ENCODE measurements at places on chromosomes 12 and 14.

- no peak for DNase-seq
These were observed 29.6 kb downstream of the C12orf71 start for GRCh38 chr12:27052742-27053141.

DNA sequence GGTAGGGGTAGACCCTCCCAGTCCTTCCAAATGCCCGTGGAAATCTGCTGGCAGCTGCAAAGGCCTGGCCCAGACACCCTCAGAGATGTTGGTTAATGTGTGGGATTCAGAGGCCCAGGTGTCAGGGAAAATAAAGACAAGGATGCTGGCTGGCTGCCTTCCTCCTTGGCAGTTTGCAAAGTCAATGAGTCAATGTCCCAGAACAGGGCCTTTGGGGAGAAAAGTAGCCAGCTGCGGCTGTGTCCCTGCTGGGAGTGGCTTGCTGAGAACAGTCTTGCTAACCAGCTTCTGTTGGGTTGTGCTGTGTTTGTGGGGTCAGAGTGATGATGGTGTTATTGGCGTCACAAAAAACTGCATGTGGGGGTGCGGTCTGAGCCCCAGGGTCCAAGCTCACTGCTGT is 29.2 kb downstream of the GLRX5 start:
- no peak for DNase-seq

DNA sequence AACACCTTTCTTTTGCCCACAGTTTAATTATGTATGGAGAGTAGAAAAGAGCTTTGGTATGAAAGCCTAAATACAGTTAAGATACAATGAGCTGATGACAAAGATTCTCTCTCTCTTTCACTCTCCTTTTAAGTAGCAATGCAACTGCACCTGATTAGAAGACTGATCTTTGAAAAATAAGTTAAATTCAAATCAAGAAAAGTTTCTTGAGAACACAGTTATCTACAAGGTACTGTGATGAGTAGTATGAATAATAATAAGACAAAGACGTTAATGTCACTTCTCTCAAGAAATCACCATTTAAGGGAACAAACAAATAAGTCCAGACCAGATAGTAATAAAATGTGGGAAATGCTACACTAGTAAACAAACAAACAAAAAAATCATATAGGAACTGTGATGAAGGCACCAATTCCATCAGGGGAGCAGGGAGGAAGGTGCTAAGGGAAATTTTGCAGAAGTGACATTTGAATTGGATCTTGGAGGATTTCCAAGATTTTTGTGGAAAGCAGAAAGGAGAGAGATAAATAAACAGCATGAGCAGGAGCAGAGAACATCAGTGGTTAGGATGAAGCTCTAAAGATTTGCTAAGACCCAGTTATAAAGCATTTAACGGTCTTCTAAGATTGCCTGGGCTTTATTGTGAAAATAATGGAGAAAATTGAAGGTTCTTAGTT is 65.2 kb upstream of the STK38L start:
- DNase-seq, result no peak

DNA sequence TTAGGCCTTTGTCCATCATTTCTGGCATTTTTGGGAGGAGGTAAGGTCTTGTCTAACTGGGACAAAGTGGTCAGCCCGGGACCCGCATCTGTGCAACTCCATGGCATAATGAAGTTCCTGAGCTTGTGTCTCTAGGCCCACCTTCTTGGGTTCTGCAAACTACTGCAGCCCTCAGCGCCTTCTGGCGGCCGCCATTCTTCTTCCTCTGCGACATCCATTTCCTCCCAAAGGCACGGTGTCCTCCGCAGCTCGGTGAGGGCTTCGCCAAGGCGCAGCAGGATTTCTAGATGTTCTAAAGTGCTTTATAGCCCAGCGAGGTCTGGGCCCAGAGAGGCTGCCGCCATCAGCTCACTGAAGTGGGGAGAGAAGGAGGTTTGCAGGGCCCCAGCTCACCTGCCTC is 134.4 kb upstream of the OR4E1 start:
- no peak for DNase-seq

- no peak for DNase-seq
These were observed 265.9 kb upstream of the NOVA1 start for GRCh38 chr14:26863736-26864135.

GRCh38 chr14:62661818-62662217 is 383.4 kb downstream of the KCNH5 start:
- no peak for DNase-seq

- DNase-seq, result peak; percentile 80
These were observed at the start of gene STYK1 for GRCh38 chr12:10673659-10674384. Gene STYK1, minus strand, starts transcription at chr12:10674052. Its CDS starts 39,434 bp downstream, at chr12:10634618.

- no peak for DNase-seq
These were observed 123.4 kb downstream of the SLC5A8 start for GRCh38 chr12:101086490-101087135.

DNA sequence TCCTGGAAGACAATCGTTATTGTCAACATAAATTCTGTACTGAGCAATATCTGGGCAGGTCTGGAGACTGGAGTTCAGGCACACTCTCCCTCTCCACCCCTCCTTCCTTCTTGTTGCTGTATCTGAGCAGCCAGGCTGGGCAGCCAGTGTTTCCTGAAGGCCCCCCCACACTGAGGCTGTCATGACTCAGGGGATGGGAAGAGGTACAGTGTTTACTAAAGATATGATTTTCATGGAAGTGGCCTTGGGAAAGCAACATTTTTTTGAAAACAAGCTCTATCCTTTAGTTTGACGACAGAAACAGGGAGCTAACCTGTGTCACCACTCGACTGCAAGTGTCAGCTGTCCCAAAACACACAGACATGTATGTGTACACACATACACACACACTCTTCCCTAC is 1485.4 kb upstream of the TMEM132C start:
- no peak for DNase-seq

GRCh38 chr14:21748869-21749303 is 75.3 kb upstream of the OR4E1 start:
- DNase-seq, result peak; percentile 24

DNA sequence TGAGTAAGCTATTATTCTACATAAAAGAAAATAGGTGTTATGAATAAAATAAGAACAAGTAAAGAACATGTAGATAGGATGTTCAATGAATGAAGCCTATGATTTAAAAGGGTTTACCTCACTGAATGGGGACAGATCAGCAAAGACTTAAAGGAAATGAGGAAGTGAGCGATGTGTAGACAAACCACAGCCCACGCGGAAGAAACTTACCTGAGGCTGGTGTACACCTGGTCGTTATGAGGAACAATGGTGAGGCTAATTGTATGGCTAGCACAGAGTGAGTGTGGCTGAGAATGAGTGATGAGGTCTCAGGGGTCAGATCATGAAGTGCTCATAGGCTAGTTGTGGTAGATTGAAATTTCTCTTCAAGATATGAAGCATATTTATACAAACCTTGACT is 221.7 kb downstream of the ALG10B start:
- no peak for DNase-seq

DNA sequence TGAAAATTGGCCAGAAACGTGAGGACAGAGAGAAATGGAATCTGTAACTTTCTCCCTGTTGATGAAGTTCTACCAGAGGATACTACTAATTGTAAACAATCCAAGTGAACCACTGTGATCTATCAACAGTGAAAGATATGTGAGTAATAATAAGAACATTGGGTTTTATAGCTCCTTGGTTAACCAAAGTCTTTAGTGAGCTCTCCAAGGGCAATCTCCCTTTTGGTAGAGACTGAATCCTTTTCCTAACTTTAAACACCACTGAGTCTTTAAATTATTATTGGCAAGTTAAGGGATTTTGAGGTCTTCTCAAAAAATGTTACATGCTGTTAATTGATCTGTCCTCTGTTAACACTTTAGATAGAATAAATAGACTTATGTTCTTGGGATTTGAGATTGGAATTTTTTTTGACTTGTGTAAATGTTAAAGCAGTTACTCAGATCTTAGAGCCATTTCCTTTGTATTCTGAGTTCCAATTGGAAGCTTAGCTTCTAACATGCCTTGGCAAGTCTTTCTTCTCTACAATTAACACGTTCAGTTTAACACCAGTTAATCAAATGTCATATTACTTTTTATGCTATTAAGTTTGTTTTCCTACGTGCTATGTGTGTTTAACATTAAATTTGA is 338.2 kb upstream of the DDHD1 start:
- no peak for DNase-seq

DNA sequence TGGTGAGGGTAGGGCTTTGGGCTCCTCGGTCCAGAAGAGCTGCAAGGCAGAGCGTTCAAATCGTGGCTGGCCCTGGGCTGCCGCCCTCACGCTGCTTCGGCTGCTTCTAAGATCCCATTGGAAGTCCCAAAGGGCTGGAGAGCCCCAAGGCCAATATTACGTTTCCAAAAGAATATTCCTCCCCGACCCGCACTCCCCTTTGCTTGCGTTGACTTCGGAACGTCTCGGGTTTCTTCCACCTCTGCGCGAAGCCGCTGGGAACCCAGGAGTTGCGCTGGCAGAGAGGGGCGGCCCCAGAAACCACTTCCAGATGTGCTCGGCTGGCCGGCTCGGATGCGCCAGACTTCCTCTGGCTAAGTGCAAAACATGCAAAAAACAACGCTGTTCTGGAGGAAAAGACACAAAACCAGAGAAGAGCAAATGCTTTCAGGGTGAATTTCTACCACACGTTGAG is at the start of gene GLT8D2:
GLT8D2 (minus strand) TSS at position 285 of the 454 bp plus-strand sequence. CDS start 30,539 bp downstream, outside the sequence.
- no peak for DNase-seq

DNA sequence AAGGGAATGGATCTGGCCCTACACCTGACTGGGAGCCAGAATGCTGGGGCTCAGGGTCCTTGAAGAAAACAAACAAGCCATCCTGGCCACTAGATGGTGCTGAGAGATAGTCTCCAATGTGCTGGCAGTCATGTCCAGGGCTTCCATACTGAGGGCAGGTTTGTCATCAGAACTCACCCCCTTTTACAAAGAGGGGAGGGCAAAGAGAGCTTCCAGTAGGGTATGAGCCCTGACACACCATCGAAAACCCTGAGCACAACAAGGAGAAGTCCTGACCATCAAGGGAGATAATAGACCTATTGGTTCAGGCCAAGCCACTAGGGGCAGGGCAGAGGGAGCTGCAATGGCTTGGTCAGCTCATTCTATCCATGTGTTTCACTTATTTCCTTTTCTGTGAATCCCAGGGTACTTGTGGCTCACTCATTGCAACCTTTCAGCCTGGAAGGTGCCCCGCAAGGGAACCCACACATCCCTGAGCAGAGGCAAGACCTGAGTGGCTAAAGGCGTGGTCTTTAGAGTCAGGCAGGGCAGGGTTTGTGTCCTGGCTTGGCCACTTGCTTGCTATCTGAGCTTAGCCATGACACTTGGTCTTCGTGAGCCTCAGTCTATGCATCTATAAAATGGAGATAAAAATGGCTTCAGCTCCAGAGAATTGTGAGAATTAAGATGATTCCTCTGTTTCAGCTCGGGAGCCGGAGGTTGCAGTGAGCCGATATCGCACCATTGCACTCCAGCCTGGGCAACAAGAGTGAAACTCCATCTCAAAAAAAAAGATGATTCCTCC is 6.2 kb upstream of the PLEKHH1 start:
- peak; percentile 39 for DNase-seq

DNA sequence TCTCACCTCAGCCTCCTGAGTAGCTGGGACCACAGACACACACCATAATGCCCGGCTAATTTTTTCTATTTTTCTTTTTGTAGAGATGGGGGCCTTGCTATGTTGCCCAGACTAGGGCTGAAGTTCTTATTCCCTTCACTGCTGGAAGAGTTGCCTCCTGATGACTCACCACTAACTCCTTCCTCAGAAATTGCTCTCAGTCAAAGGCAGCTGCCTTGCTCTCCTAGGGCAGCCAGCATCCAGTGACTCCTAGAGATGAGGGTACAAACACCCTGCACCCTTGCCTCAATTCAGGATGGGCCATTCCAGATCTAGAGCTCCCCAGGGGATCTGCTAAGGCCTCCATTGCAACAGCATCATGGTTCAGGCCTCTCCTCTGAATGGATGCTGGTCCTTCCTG is 54.0 kb upstream of the RASSF8 start:
- DNase-seq, result no peak

GRCh38 chr12:63098851-63099250 is 52.1 kb downstream of the AVPR1A start:
- DNase-seq, result peak; percentile 23

- DNase-seq, result no peak
These were observed 29.5 kb upstream of the HIGD1C start for GRCh38 chr12:50922820-50923219.

DNA sequence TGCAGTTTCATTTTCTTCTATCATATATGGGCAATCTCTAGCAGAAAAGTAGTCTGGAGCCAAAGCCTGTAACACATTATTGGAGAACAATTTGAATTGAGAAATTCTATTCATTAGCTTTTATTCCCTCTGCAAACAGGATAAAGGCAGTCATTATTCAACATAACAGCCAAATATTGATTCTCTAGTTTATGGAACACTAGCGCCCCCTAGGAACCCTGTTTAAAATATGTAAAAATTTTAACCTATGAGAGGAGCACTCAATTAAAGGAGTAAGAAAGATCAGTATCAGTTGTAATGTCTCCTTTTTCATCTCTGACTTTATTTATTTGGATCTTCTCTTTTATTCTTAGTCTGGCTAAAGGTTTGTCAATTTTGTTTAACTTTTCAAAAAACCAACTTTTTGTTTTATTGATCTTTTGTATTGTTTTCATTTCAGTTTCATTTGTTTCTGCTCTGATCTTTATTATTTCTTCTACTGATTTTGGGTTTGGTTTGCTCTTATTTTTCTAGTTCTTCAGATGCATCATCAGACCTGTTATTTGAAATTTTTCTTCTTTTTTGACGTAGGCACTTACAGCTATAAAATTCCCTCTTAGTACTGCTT is 4.8 kb upstream of the LMNTD1 start:
- DNase-seq, result no peak

DNA sequence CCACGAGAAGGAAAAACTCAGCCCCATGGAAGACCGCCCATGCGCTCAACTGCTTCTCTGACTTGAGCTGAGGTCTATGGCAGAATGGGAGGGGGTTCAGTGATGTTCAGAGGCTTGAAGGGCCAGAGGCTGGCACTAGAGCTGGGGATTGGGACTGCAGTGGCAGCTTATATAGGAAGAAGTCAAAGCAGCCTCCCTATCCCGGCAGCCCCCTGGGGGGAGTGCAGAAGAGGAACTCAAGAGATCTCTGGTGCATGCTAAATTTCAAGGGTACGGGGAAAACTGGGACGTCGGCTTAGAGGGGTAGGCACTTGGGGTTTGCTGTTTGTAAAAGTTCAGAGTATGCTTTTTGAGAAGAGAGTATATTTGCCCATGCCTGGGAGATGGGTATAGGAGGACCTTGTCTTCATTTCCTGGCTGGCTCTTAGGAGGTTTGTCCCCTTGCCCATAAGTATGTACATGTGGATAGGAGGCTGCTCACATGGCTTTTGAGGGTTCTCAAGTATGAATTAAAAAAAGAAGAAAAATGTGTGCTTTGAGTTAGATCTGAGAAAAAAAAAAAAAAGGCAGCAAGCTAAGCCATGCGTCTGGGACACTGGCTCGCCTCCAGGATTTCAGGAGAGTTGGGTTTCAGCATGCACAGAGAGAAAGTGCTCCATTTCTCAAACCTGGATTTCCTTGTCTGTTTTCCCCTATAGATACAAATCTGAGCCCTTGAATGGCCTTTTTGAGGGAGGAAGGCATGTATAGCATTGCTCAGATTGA is 3.2 kb upstream of the MEG3 start:
- no peak for DNase-seq

All from NCI-H1930 (cell line).